ENCODE measurements at places on chromosomes 7 and 10.

DNA sequence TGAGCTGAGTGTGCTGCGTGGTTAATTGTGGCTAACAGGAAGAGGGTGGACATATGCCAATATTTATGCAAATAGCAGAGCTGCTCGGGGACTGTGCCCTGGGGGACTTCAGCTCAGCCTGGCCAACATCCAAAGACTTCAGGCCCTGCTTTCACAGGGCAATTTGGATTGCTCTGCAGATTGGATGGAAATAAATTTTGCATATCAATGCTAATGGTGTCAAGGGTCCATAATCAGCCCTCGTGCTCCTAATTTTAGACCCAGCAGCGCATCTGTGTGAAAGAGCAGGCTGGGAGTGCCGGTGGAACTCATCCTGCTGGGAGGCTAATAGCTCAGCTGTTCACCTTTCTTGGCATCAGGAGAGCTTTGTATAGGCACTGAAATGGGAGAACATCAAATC lies 270.1 kb downstream of the TCERG1L start:
- DNase-seq = no peak

GRCh38 chr7:86629-87028 lies 105.7 kb upstream of the FAM20C start:
- no peak for DNase-seq

DNA sequence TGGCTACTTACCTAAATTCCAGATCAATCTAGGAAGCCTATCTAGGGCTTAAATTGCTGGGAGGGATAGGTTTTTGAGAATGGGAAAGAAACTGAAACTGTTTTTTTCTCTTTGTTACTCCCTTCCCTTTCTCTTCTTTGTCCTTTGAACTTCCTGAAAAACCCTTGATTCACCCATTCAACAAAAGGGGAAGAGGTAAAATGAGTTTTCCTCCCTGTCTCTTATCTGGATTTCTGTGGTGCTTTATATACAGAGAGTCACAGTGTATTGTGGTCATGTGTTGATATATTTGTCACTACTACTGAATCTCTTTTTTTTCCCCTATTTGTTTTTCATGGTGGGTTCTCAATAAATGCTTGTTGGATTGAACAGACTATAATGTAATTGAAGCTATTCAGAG lies 19.8 kb upstream of the NUP205 start:
- no peak for DNase-seq

DNA sequence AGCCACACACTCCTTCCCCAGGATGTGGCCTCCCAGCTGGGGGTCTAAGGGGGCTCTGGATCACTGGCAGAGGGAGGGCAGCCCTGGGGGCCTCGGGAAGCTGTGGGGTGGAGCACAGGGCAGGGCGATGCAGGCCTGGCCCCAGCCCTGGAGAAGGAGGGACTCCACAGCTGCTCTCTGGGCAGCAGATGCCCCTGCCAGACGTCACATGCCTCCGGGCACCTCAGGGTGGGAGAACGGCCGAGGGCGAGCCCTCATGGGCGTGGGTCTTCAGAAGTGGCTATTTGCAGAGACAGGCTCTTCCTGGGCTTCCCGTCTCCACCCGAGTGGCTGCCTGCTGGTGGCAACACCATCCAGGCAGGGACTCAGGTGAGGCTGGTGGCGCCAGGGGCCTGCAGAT lies 16.0 kb upstream of the ADGRA1 start:
- no peak for DNase-seq

- no peak for DNase-seq
Observed at GRCh38 chr10:124651402-124651891, 92.7 kb downstream of the FAM53B start.

DNA sequence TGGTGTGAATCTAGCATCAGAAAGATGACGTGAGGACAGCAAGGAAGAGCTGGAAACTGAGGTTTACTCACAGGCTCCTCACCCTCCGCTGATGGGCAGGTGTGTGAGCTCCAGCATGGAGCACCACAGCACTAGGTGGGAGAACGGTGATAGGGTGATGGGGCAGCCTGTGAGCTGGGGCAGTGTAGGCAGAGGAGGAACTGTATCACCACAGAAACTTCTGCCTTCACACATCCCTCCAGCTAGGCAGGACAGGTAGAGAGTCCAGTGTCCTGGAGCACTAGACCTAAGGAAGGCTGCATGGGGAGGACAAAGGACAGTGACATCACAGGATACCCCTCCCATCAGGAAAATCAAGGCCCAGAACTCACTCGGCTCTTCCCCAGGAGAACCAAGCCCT lies 241.8 kb upstream of the PRSS58 start:
- no peak for DNase-seq

GRCh38 chr7:101562531-101563197 lies 66.4 kb downstream of the MYL10 start:
- no peak for DNase-seq

DNA sequence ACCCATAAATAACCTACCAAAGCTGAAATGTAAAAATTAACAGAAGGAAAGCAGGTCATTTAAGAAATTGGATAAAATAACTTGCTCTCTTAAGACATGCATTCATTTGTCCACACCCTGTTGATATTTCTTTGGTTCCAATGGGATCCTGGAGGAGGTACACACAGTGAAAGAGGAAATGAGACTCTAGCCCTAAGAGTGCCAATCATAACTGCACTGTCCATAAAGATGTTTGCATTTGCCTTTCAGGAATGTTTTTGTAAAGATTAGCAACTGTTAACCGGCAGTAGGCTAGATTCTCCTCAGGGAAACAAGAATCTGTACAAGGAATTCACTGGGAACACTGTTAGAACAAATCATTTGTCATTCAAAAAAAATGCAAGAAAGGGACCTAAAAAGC lies 61.0 kb downstream of the MEOX2 start:
- DNase-seq = no peak

DNA sequence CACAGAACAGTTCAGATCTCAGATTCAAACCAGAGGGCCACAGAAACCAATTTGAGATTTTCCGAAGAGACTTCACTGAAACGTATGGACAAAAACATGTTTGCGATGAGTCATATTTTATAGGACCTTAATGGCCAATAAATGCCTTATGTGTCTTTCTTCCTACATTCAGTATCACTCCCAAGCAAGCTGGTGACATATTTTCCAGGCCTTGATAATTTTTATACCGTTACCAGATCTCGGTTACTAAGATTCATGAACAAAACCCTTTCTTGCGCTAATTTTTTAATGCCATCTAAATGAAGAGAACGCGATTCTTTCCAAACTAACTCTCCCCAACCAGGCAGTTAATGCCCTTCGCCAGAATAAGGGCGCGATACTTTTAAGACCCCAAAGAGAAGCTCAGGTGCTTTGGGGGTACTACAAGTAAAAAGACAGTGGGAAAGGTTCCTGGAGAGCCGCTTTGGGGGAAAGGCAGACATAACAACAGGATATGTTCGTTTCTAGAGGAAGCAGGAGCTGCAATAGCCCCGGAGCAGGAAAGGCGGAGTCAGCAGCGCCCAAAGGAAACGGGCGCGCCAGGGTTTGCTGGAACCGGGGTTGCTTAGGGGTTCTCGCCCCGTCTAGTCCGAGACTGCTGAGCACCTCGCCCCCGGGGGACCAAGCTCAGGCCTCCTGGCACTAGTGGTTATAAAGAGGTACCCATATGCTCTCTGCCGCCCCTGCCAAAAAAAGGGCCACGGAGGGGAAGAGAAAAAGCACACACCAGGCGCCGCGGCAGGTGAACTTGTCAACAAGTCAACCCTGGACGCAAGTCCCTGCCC lies 884 bp downstream of the ICA1 start:
- DNase-seq = no peak

DNA sequence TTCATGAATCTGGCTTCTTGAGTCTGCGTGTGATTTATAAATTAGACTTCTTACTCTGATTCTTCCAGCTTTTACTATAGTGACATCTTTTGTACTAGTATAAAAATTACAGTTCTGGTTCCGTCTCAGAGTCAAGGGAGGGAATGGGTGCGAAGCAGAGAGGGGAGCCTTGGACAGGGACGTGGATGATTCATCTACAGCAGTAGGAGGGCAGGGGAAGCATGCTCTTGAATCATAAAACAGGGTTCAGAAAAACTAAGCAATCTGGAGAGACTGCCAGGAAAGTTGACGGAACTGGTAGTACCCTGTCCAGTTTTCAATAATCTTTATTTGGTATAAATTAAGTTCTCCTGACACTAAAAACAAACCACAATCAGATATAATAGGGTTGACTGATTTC lies 58.1 kb downstream of the ITGA8 start:
- DNase-seq = no peak

- no peak for DNase-seq
Observed at GRCh38 chr10:48517911-48518811, 86.7 kb downstream of the ARHGAP22 start.
